ENCODE measurements at places on chromosomes 13 and 19. TPM values are rescaled to one million over a fixed set of nuclear protein-coding genes. Genes with fewer than 3 reads are reported as not detected.

Gene RAB3A
- 2.7 TPM for total RNA-seq

GRCh38 chr13:114110091-114110829 lies 22.2 kb downstream of the RASA3 start:
- no peak overlapping the region for H3K4me3 ChIP-seq
- no peaks in the 10 kb centered on the region for H3K36me3 ChIP-seq

GRCh38 chr13:41590643-41591042 lies 133.3 kb downstream of the RGCC start:
- H3K4me3 ChIP-seq, result no peak overlapping the region
- H3K27ac ChIP-seq, result no peak overlapping the region
- H3K27me3 ChIP-seq, result no peaks in the 10 kb centered on the region

DNA sequence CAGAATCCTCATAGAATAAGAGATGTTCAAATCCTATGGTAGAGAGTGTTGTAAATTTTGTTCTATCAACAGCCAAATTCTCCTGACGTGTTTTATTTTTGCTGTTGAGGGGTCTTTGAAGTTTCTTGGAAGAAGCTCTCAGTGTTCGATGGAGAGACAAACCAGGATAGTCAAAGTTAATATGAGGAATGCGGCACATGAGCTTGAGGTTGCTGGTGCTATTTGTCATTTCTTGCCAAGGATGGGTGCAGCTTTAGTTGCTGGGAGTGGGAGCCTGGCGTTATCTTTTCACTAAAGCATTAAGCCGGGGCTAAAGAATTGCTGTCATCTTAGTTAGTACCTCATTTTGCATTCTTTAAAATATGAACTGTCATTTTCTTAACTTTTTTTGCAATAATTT lies 239.9 kb upstream of the CSNK1A1L start:
- no peaks in the 10 kb centered on the region for H3K27me3 ChIP-seq
- H3K27ac ChIP-seq, result no peak overlapping the region
- DNase-seq, result no peak
- H3K4me3 ChIP-seq, result no peak overlapping the region
- no peaks in the 10 kb centered on the region for H3K4me1 ChIP-seq

- no peaks in the 10 kb centered on the region for H3K4me1 ChIP-seq
- H3K36me3 ChIP-seq, result no peaks in the 10 kb centered on the region
- no peak overlapping the region for H3K4me3 ChIP-seq
- DNase-seq, result no peak
These were observed 294.5 kb downstream of the SLC7A1 start for GRCh38 chr13:29301027-29301426.
